ENCODE measurements at places on chromosomes 3 and 15.

GRCh38 chr3:18987862-18988447 lies 160.4 kb upstream of the KCNH8 start:
- no peak for DNase-seq

GRCh38 chr15:28943146-28943545 lies 57.4 kb downstream of the APBA2 start:
- no peak for DNase-seq

- no peak for DNase-seq
Measured at GRCh38 chr3:129315223-129315997, 36.7 kb downstream of the HMCES start.

DNA sequence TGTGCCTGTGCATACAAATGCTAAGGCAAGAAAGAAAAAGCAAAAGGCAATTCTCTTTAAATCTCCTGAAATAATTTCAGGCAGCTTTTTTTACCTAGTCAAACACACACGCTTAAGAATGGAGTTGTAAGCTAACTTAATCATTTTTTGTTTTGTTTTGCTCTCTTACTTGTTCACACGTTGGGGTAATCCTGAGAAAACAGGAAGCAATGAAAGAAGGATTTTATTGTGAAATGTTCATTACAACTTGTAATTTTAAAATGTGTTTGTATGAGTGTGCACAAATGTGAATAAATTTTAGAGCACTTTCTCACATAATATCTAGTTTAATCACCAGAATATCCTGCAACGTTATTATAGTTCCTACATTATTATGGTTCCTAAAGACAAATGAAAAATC lies 263.8 kb downstream of the LPP start:
- no peak for DNase-seq

GRCh38 chr3:108946292-108947285 lies 7.1 kb downstream of the GUCA1C start:
- no peak for DNase-seq

DNA sequence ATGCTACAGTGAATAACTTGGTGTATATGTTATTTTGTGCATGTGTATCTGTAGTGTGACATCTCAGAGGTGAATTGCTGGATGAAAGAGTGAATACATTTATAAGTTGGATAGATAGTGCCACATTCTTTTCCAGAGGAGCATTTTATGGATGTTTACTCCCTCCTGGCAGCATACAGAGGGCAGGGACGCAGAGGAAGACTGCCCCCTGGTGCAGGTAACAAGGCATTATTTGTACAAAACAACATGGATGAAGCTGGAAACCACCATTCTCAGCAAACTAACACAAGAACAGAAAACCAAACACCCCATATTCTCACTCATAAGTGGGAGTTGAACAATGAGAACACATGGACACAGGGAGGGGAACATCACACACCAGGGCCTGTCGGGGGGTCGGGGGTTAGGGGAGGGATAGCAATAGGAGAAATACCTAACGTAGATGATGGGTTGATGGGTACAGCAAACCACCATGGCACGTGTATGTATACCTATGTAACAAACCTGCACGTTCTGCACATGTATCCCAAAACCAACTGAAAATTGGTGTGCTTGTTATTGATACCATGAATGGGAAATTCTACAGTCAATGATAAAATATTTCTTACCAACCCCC lies 57.9 kb upstream of the CTXND1 start:
- DNase-seq: no peak

DNA sequence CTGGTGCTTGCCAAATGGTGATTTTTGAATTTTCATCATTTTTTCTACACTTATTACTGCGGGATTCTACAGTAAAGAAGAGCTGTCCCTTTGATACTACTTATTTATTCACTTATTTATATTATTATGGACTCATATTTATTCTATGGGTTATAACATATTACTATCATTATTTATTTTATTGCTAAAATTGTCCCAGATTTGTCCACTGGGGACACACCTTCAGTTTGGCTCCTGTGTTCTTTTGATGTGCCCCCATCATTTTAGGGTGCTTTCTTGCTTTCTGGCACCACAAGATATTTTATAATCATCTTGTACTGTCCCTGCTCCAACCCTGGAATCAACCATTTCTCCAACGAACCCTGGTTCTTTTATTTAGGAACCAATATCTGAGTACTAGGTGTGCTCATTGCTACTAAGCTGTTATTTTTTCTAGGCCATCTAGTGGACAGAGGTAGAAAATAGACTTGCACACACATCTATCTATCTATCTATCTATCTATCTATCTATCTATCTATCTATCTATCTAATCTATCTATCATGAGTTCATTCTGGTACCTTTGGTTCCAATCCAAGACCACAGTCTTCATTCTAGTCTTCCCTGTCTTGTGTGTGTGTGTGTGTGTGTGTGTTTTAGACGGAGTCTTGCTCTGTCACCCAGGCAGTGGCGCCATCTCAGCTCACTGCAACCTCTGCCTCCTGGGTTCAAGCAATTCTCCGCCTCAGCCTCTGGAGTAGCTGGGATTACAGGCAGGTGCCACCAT lies 16.0 kb downstream of the SLC22A14 start:
- DNase-seq: no peak

DNA sequence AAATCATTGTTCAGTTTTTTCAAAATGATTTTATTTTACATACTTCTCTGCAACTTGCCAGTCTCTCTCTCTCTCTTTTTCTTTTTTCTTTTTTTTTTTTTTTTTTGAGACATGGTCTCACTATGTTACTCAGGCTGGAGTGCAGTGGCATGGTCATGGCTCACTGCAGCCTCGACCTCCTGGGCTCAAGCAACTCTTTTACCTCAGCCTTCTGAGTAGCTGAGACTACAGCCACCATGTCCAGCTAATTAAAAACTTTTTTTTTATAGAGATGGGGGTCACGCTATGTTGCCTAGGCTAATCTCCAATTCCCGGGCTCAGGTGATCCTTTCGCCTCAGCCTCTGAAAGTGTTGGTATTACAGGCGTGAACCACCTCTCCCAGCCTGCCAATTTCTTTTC lies 12.1 kb upstream of the ARID3B start:
- DNase-seq: no peak

GRCh38 chr3:108079043-108079442 lies 11.8 kb downstream of the CD47 start:
- DNase-seq: no peak

Data from nucleus accumbens (tissue), 56 donors.